ENCODE measurements at places on chromosomes 1 and 21.

GRCh38 chr1:224744521-224744920 is 128.4 kb downstream of the CNIH3 start:
- no peak for DNase-seq

DNA sequence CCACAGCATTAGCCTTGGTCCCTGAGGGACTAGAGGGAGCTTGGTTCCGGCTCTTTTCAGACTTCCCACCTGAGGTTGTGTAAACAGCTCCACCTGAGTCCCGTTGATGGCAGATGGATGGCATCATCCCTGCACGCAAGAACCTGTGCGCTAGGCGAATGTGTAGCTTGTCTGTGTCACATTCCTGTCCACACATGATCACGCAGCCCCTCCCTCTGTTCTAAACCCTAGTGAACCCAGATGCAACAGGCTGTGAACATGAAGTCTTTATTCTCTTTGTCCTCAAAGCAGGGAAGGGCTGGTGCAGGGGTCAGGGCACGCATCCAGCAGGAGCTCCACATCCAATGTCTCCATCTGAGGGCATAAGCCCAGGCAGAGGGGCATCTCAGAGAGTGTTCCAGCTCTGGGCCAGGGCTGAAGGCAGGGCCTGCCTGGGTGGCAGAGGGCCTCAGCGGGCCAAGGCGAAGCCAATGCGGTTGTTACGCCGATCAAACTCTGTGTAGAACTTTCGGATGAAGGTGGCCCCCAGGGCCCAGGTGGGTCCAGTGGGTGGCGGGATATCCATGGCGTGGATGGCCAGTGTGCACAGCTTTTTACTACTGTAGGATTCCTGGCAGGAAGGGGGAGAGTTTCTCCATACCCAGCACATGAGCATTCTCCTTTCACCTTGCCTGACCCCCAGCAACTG is 2.9 kb upstream of the ETNK2 start:
- no peak for DNase-seq

GRCh38 chr1:165376041-165376810 is 19.7 kb upstream of the LMX1A start:
- DNase-seq = peak; percentile 87

DNA sequence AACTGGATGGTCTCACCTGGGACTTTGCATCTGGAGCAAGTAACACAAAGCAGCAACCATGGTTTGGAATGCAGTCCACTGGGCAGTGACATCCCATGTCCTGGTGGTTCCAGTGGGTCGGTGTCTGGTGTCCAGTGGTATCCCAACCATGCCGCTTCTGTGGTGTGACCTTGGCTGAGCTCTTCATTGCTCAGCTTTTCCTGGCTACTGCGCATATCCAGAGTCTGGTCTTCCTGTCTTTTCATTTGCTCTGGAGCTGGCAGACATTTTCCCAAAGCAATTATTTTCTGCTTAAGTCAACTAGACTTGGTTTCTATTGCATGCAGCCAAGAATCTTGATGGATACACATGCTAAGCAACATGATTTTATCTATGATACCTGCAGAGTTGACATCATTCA is 28.4 kb upstream of the CD2 start:
- no peak for DNase-seq

GRCh38 chr1:42979896-42980800 is 21.5 kb upstream of the SLC2A1 start:
- DNase-seq = no peak

DNA sequence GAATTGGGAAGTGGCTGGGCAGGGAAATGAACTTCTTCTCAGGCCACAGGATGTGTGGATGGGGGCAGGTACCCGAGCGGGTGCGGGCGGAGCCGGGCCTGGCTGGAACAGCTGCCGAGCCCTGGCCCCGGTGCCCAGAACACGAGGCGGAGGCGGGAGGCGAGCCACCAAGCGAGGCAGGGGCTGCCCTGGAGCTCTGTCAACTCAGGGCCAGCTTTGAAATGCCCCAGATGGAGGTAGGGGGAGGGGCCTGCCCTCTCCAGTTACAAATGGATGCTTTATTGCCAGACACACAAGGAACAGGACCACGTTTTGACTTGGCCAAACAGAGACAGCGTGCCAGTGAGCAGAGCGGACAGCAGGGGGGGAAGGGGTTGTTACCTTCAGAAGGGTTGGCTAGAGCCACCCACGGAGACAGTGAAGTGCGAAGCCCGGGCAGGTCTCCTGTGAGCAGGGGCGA is 240.4 kb downstream of the SDCCAG8 start:
- DNase-seq = no peak

Data from Caki2 (cell line).